Kidney glomerular epithelial cell (primary cell): ENCODE measurements at places on chromosomes 6 and 20.

- DNase-seq, result no peak
These were observed 23.8 kb downstream of the HLA-DOB start for GRCh38 chr6:32792901-32793435.

DNA sequence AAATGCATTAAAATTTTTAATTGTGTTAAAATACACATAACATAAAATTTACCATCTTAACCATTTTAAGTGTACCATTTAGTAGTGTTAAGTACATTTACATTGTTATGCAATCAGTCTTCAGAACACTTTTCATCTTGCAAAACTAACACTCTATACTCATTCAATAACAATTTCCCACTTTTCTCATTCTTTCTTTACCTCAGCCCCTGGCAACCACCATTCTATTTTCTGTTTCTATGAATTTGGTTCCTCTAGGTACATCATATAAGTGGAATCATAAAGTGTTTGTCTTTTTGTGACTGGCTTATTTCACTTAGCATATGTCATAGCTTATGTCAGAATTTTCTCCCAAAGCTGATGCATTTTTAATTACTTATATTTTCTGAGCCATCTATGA lies 32.2 kb downstream of the PCMT1 start:
- no peak for DNase-seq

GRCh38 chr20:2872459-2873009 lies 747 bp upstream of the PTPRA start:
- DNase-seq, result no peak

DNA sequence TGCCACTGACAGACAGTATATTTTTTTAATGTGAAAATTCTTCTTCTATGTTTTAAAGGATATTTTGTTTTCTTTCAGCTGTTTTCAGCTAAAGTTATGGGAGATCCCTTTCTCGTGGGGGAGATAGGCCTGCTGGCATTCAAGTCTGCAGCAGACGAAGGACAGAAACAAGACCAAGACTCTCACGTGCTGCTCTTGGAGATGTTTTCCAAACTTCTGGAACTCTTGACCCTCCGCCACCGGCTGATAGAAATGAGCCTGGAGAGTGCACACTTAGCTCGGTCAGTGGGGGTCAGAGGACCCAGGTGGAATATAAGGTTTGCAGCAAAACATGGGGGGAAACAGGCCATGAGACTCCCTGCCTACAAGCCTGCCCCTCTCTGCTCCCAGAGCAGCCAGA lies 120.5 kb downstream of the CD164 start:
- DNase-seq, result no peak

GRCh38 chr6:165705941-165706340 lies 42.9 kb upstream of the PDE10A start:
- no peak for DNase-seq

DNA sequence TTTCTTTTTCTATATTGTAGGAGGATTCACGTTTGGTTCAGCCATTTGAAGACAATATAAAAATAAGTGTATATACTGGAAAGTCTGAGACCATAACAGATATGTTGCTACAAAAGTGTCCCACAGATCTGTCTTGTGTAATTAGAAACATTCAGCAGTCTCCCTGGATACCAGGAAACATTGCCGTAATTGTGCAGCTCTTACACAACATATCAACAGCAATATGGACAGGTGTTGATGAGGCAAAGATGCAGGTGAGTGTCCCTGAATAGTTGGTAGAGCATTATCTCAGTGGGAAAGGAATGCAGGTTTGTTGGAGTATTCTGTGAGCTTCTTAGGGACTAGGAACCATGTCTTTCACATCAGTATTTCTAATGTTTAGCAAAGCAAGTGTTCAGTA lies 18.3 kb upstream of the ADGRF4 start:
- DNase-seq, result no peak
